Fibroblast of upper back skin (primary cell): ENCODE measurements at places on chromosomes 13 and 19.

- DNase-seq = no peak
Measured at GRCh38 chr19:46015687-46016425, 7.0 kb downstream of the PGLYRP1 start.

- peak; percentile 95 for DNase-seq
Measured at GRCh38 chr13:30865123-30866049, 40.7 kb upstream of the MEDAG start.

DNA sequence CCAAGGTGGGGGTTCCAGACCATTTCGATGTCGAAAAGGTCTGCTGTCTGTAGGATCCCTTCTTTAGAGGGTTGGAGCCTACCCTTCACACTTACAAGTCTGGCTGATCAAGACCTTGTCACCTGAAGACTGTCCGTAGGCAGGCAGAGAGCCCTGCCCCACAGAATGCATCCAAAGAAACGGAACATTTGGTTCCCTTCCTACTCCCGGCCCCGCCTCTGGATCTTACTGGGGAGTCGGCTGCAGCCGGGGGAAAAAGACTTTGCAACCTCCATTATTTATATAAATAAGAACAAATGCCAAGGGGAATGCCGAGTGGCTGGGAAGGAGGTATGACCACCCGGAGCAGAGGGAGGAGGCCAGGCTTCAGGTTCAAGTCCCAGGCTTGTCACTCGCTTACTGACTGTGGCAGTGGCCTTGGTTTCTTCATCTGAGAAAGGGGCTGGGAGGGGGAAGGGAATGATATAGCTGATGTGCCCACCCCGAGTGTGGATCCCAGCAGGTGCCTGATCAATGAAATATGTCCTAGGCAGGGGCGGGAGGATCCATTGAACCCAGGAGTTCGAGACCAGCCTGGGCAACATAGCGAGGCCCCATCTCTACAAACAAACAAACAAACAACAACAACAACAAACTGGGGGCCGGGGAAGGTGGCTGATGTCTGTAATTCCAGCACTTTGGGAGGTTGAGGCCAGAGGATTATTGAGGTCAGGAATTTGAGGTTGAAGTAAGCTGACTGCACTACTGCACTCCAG lies 48.7 kb downstream of the RFX2 start:
- DNase-seq = no peak

DNA sequence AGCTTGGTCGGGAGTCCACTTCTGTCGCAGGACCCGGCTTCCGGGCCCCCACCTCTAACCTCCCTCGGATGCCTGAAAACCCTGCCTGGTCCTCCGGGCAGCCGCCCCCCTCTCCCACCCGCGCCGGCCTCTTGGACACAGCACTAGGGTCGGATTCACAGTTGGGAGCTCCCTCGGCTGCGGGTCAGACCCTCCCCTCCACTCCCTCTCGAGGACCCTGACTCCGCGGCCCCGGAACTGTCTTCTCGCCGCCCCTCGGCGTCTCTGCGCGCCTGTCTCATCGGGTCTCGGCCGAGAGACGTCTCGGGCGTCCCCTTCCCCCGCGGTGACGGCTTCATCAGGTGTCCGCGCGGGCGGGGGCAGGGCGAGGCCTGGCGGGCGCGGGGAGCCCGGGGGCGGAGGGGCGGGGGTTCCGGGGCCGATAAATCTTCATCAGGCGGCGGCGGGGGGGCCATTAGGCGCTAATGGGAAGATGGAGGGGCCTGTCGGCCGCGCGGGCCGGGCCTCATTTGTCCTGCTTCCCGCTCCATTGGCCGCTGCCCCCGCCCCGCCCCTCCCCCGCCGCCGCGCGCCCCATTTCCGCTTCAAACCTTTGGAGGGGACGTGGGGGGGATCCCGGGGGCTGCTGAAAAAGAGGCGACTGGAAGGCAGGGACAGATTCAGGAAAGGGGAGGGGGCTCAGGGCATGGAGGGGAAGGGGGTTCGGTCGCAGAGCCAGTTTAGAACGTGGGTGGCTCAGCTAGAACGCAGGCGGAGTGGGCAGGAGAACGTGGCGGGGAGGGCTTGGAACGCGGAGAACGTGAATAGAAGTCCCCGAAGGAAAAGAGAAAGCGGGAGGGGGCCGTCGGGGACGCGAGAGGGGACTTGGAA lies 11.8 kb upstream of the ERFL start:
- DNase-seq = no peak

- no peak for DNase-seq
Measured at GRCh38 chr13:39533651-39534150, 69.3 kb downstream of the LHFPL6 start.

DNA sequence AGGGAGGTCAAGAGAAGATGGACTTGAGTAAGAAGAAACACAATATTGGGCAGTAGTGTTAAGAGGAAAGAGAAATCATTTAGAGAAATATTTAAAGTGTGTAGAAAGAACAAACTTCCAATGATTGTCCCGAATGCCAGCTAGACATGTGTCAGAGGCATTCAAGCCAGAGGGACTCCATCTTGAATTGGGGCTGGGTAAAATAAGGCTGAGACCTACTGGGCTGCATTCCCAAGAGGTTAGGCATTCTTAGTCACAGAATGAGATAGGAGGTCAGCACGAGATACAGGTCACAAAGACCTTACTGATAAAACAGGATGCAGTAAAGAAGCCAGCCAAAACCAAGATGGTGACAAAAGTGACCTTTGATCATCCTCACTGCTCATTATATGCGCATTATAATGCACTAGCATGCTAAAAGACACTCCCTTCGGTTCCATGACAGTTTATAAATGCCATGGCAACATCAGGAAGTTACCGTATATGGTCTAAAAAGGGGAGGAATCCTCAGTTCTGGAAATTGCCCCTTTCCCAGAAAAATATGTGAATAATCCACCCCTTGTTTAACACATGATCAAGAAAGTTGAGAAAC lies 127.0 kb upstream of the IPO5 start:
- DNase-seq = no peak

GRCh38 chr19:4851551-4852290 lies 15.7 kb downstream of the PLIN3 start:
- peak; percentile 58 for DNase-seq

- DNase-seq = no peak
Measured at GRCh38 chr13:76823969-76824368, 62.2 kb downstream of the KCTD12 start.

- no peak for DNase-seq
Measured at GRCh38 chr13:57640607-57641006, 9.1 kb downstream of the PCDH17 start.
